CD4-positive, CD25-positive, alpha-beta regulatory T cell (primary cell): ENCODE measurements at places on chromosomes 16 and 17. TPM values are rescaled to one million over a fixed set of nuclear protein-coding genes. Genes with fewer than 3 reads are reported as not detected.
A peak's percentile ranks its signal among the peaks of the same experiment; 100 is the strongest.

DNA sequence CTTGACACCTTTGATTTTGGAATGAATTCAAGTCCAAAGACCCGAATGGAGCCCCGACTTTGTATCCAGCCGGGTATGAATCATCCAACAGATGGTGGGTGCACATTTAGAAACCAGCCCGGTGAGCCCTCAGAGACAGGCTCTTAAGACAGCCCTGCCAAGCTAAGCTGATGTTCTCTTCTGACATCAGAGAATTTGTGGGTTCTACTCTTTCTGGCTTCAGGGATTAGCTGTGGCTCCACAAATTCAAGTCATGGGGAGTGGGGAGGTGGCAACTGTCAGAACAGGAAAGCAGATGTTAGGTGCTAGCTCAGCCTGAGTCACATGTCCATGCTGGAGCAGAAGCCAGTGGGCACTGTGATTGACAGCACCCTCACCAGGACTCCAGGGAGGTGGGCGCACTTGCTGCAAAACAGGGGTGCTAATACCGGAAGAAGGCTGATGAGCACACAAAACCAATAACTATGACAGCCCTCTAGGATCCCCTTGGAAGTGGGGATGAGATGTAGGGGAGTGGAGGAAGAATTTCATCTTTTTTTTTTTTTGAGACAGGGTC lies 31.4 kb upstream of the XYLT2 start:
- peaks cover 3% of the 10 kb centered on the region for H3K27me3 ChIP-seq
- no peak for DNase-seq
- H3K27ac ChIP-seq: no peak overlapping the region
- no peaks in the 10 kb centered on the region for H3K4me1 ChIP-seq
- H3K4me3 ChIP-seq: no peak overlapping the region

DNA sequence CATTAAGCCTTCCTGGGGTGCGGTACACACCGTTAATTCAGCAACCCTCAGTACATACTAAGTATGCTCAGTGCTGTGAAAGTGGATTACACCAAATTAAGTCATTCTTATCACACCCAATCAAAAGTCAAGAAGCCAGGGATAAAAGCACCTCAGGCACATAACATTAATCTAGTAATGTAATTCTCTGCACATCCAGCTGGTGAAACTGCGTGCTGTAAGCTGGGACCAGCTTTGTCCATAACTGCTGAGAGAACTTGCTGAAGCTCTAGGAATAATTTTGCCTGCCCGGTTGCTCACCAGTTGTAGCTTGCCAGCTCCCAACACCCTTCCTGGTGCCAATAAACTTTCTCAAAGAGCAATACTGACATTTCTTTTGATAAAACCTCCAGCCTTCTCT lies 44.9 kb downstream of the SLC47A1 start:
- no peak overlapping the region for H3K27ac ChIP-seq
- no peaks in the 10 kb centered on the region for H3K36me3 ChIP-seq
- peaks cover 10% of the 10 kb centered on the region for H3K27me3 ChIP-seq
- DNase-seq: no peak
- no peak overlapping the region for H3K4me3 ChIP-seq
- no peaks in the 10 kb centered on the region for H3K4me1 ChIP-seq

- no peak overlapping the region for H3K27ac ChIP-seq
- no peaks in the 10 kb centered on the region for H3K27me3 ChIP-seq
- H3K4me3 ChIP-seq: no peak overlapping the region
- no peaks in the 10 kb centered on the region for H3K36me3 ChIP-seq
- H3K4me1 ChIP-seq: no peaks in the 10 kb centered on the region
Observed at GRCh38 chr16:9357829-9358228, 266.4 kb downstream of the HAPSTR1 start.

The SEPTIN12 gene
- 0.27 TPM for total RNA-seq

The TUBG2 gene
- 13.7 TPM for total RNA-seq

DNA sequence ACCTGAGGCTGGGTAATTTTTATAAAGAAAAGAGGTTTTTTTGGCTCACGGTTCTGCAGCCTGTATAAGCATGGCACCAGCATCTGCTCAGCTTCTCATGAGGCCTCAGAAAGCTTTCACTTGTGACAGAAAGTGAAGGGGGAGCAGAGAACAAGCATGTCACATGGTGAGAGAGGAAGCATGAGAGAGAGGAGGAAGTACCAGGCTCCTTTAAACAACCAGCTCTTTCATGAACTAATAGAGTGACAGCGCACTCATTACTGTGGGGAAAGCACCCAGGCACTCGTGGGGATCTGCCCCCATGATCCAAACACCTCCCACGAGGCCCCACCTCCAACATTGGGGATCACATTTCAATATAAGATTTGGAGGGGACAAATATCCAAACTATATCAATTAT lies 86.8 kb downstream of the USP32 start:
- H3K27me3 ChIP-seq: no peaks in the 10 kb centered on the region
- H3K27ac ChIP-seq: no peak overlapping the region
- H3K4me1 ChIP-seq: peaks cover 8% of the 10 kb centered on the region
- peaks cover 4% of the 10 kb centered on the region for H3K36me3 ChIP-seq

The IL17C gene
- total RNA-seq: 1.2 TPM

The CBFA2T3 gene
- total RNA-seq: 1.3 TPM

DNA sequence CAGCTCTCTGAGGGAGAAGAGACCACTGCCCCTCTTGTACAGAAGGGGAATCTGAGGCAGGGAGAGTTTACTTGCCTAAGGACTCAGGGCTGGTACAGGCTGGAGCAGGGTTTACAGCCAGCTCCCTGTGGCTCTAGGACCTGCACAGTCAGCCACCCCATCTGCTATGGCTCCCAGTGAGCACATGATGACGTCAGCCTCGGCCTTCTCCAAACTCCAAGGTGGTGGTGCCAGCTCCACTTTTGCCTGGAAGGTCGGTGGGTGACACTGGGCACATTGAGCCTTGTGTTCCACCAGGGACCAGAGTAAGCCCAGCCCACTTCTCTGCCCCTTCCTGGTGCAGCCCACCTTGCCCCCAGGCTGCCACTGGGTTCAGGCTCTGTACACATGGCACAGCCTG lies 202.2 kb downstream of the ENGASE start:
- no peaks in the 10 kb centered on the region for H3K36me3 ChIP-seq
- DNase-seq: no peak
- no peak overlapping the region for H3K4me3 ChIP-seq
- H3K27ac ChIP-seq: no peak overlapping the region

The HLF gene
- total RNA-seq: 2.1 TPM

DNA sequence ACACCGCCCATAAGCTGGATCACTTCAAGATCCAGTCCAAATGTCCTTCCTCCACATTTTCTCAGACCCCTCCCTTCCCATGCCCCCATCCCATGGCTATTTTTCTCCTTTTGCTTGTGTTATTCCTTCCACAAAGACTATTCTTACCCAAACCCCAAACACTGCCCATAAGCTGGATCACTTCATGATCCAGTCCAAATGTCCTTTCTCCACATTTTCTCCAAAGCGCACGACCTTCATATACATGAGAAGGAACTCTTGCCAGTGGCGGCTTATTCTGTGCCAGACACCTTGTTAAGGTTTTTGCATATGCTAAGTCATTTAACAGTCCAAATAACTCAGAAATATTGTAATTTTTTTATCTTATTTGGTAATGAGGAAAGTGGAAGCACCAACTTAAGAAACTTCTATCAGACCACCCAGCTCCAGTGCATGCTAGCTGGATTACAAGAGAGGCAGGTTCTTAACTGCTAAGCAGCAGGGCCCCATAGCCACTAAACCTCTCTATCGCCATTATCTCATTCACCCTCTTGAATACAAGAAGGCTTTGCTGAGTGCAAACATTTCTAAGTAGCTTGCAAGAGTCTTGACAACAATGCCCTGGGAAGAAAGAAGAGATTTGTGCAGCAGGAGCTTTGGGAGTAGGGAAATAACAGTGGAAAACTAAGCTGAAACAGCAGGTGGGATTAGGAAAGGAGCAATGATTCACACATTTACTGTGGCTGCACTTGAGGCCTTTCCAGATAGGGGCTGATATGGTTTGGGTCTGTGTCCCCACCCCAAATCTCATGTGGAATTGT lies 428.2 kb upstream of the MAF start:
- H3K4me1 ChIP-seq: peaks cover 5% of the 10 kb centered on the region
- H3K4me3 ChIP-seq: no peak overlapping the region
- no peak for DNase-seq
- H3K27me3 ChIP-seq: no peaks in the 10 kb centered on the region
- H3K36me3 ChIP-seq: no peaks in the 10 kb centered on the region

DNA sequence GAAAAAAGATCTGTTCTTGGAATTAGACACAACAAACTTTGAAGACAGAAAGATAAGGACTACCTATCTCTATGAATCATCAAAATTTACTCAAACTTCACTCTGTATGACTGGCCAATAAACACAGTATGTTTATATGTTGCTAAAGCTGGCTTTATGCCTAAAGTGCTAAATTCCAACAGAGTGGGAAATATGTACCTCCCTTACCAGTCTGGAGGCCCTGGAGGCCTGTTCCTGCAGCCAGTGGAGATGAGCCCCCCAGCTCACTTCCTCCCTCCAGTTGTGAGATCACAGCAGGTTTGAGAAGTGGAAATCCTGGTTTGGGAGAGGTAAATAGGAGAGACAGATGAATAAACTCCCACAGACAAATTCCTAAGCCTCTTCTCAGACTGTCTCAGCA lies 9.0 kb downstream of the ZNF23 start:
- DNase-seq: no peak
- H3K27me3 ChIP-seq: no peaks in the 10 kb centered on the region
- peaks cover 74% of the 10 kb centered on the region for H3K36me3 ChIP-seq

DNA sequence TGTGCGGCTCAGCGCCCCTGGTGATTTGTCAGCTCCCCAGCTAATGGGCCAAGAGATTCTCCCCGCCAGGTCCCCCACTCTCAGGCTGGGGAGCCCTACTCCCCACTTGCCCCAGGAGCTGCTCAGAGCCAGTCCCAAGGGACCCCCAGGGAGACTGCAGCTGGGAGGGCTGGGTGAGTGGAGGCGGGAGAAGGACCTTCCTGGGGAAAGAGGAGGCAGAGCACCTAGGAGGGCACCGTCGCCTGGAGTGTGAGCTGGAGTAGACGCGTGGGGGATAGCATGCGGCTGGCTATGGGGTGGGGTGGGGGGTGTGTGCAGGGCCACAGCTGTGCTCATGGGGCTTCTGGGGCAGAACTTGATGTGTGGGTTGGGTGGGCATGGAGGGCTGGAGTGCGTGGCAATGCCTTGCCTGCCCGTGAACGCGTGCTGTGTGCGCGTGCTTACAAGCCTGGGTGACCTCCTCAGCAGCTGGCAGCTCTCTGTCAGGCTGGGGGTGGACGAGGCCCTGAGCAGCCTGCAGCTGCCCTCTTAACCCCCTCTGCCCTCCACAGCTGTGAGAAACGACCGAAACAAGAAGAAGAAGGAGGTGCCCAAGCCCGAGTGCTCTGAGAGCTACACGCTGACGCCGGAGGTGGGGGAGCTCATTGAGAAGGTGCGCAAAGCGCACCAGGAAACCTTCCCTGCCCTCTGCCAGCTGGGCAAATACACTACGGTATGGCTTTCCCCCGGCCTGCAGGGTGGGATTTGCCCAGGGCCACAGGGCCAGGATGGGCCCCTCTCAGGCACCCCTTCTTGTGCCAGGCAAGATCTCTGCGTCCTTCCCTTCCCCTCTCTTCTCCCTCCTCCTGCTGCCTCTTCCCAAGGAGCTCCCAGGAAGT lies 12.9 kb downstream of the GJD3 start:
- H3K27ac ChIP-seq: no peak overlapping the region
- no peak overlapping the region for H3K4me3 ChIP-seq
- H3K27me3 ChIP-seq: no peaks in the 10 kb centered on the region

- no peaks in the 10 kb centered on the region for H3K36me3 ChIP-seq
- no peaks in the 10 kb centered on the region for H3K27me3 ChIP-seq
- H3K4me3 ChIP-seq: no peak overlapping the region
Observed at GRCh38 chr17:56030009-56030624, 123.2 kb upstream of the ANKFN1 start.

The PTGES3L gene
- total RNA-seq: 1.5 TPM

The KRTAP4-8 gene
- total RNA-seq: not detected

The KRT34 gene
- total RNA-seq: not detected

The POLR3E gene
- 249 TPM for total RNA-seq

- no peaks in the 10 kb centered on the region for H3K36me3 ChIP-seq
- no peak for DNase-seq
- no peak within 1 kb of the TSS for H3K4me3 ChIP-seq
- H3K27me3 ChIP-seq: peaks cover 19% of the 10 kb centered on the region
- H3K27ac ChIP-seq: no peak within 1 kb of the TSS
Observed at GRCh38 chr16:67326472-67327309, at the start of the genes KCTD19 and LRRC36. KCTD19 (minus strand) TSS chr16:67326741; CDS start chr16:67326707, 34 bp downstream. LRRC36 (plus strand) TSS chr16:67326815; CDS start chr16:67326863, 48 bp downstream.

GRCh38 chr17:17309356-17309755 lies 6.2 kb downstream of the NT5M start:
- H3K27ac ChIP-seq: no peak overlapping the region
- H3K4me1 ChIP-seq: peaks cover 21% of the 10 kb centered on the region
- H3K4me3 ChIP-seq: no peak overlapping the region
- DNase-seq: no peak
- H3K36me3 ChIP-seq: no peaks in the 10 kb centered on the region

- H3K27me3 ChIP-seq: no peaks in the 10 kb centered on the region
- H3K27ac ChIP-seq: peak within 1 kb of the TSS; percentile 84
- DNase-seq: peak; percentile 94
- peaks cover 13% of the 10 kb centered on the region for H3K4me1 ChIP-seq
- peak within 1 kb of the TSS; percentile 84 for H3K4me3 ChIP-seq
Observed at GRCh38 chr17:61927208-61928100, at the start of gene INTS2. INTS2 (minus strand) TSS chr17:61927982; CDS start chr17:61926644, 1,338 bp downstream.
